ENCODE measurements at places on chromosomes 4 and X.

DNA sequence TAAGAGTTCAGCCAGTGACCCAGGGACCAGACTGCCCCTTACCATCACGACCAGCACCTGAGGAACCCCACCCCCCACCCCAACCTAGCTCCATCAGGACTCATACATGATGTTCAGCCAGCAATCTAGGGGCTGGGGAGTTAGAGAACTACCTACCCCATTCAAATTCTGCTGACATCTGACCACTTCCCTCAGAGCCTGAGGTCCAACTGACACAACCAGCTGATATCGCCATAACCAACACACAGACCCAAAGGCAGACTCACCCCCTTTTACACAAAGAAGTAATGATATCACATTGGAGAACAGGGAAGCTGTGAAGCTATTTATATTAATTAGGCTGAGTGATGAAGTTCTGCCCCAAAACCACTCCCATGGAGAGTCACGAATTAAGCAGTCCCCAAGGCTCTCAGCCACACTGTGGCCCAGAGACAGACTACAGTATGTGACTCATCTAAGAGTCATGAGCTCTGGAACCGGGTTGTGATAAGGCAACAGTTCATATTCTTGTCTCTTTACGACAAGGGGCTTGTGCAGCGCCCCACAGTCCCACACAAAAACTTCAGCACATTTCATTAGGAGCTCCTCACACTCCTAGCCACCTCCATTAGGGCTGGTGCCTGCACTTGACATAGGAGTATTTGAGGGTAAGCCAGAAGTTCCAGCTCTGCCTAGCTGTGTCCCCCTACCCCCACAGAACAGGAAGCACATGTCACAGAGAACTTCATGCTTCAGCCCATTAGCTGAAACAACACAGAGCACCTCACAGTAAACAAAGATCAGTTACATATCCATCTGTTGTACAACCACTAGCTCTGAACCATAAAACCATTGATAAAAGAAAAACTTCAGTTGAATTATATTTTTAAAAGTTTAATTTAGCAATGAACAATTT is 184.7 kb upstream of the ZCCHC13 start:
- no peak for DNase-seq

- DNase-seq: no peak
Measured at GRCh38 chrX:11672213-11672612, 6.5 kb upstream of the ARHGAP6 start.

DNA sequence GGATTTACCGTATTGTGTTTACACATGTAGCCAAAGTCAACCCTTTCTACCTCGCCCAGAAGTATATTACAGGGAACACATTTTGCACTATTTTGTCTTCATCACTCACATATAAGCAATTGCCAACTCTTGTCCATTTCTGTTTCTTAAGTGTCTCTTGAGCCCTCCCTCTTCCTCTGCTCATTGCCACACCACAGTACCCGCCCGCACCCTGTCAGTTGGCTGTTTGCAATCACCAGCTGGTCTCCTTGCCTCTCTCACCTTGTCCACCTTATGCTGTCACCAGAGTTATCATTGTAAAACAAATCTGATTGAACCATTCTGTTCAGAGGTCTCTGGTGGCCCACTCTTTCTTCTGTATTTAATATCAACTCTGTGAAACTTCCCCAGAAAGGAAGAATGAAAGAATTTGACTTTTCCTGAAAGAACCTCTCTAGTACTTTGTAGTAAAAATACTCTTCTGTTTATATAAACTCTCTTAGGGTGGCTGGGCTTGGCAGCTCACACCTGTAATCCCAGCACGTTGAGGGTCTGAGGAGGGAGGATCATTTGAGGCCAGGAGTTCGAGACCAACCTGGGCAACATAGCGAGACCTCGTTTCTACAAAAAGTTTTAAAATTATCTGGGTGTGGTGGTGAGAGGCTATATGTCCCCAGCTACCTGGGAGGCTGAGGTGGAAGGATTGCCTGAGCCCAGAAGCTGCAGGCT is 50.2 kb downstream of the ING2 start:
- no peak for DNase-seq

- no peak for DNase-seq
Measured at GRCh38 chr4:174789657-174790056, 39.4 kb downstream of the GLRA3 start.

Data from amniotic stem cell (primary cell).